ENCODE measurements at places on chromosomes 3 and 15. TPM values are rescaled to one million over a fixed set of nuclear protein-coding genes. Genes with fewer than 3 reads are reported as not detected.
A peak's percentile ranks its signal among the peaks of the same experiment; 100 is the strongest.

Gene ITIH1
- total RNA-seq = not detected

Gene NSMCE3
- 6.8 TPM for total RNA-seq

DNA sequence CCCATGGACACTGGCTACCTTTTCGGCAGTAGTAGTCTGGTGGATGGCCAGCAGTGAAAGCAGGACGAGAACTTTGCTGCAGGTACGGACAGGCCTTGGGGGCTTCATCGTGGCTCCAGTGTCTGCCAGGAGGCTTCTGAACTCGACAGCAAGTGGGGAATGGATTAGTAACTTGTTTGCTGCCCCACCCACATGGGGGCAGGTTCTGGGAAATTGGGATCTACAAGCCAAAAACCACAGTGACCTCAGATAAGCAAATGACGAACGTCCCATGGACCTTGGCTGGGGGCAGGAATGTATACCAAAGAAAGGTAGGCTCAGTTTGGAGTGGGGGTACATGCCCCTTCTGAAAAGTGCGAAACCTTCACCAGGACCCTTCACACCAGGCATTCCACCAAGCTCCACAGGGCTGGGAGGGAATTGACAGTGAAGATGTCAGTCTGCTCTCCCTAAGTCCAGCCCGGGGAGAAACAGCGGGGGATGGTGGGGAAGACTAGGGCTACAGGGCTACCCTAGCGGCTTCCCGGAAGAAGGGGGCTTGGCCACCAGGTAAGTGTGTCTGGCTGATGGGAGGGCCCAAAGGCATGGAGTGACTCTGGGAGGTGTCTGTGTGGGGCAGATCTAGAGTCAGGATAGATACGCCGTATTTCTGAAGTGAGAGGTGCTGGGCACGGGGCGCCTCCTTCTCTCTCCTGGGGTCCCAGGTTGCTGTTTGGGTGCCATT is at the start of gene ITIH4:
TSS of gene ITIH4 (minus strand) at position 138 of the 724 bp plus-strand sequence. CDS start at position 108, 30 bp downstream.
- no peaks in the 10 kb centered on the region for H3K4me1 ChIP-seq
- DNase-seq = no peak

- H3K4me1 ChIP-seq = peaks cover 17% of the 10 kb centered on the region
- H3K4me3 ChIP-seq = peak overlapping the region; percentile 9
- H3K27ac ChIP-seq = no peak overlapping the region
- H3K27me3 ChIP-seq = peaks cover 100% of the 10 kb centered on the region
These were observed 36.8 kb upstream of the POLG start for GRCh38 chr15:89371228-89372044.

DNA sequence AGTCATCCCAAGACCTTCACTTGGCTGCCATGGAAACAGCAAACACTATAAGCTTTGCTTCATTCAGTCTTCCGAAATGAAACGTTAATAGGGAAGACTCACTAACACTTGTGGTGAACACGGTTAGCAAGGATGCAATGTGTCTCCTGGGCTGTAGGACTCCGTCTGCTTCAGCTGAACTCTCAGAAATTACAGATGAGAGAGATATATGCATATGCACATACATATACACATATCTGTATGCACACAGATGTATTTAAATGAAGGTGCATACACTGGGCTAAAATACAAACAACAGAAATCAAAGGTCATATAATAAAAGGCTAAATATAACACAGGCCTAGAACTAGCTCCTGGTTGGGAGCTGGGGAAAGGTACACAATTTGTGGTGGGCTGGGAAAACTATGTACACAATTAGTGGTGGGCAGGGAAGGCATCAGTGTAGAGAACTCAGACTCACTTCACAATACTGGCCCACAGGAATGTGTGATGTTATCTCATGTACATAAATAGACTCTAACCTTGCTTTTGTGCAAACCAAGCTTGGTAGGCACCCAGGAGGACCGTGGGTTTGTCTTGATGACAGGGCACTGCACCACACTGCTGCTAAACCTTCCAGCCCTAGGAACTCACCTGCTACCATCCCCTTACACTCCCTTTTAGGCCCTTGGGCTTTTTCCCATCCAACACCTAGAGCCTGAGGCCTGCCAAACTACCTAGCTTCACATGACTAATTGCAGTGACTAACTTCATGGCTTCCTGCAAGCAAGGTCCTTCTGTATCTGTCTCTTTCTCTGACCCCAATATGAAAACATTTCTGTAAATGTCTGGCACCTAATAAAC is 873.1 kb downstream of the NSUN3 start:
- H3K4me3 ChIP-seq = no peak overlapping the region
- no peak overlapping the region for H3K27ac ChIP-seq

GRCh38 chr3:192331749-192332385 is 395.5 kb downstream of the FGF12 start:
- no peak overlapping the region for H3K4me3 ChIP-seq
- H3K4me1 ChIP-seq = no peaks in the 10 kb centered on the region

GRCh38 chr15:84648539-84648938 is 5.5 kb downstream of the WDR73 start:
- H3K36me3 ChIP-seq = peaks cover 54% of the 10 kb centered on the region
- no peak overlapping the region for H3K27ac ChIP-seq
- no peaks in the 10 kb centered on the region for H3K27me3 ChIP-seq
- DNase-seq = no peak
- no peaks in the 10 kb centered on the region for H3K4me1 ChIP-seq

Gene CD86
- 0.40 TPM for total RNA-seq

DNA sequence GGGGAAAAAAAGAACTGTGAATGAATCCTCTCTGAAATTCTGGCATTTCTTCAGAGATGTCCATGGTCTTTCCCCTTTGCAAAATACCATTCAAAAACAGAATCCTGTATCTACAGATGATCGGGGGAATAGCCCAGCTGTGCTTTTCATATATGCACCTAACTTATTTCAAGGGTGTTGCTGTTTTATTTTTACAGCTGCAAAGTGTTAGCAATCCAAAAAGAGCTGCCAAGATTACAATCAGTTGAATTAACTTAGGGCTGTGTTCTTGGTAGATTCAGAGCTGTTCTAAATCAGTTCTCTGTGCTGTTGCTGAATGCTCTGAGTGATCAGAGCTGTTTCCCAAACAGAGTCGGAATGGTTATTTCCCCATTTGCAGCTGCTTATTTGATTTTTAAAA is 175.7 kb upstream of the SEMA6D start:
- H3K27me3 ChIP-seq = no peaks in the 10 kb centered on the region
- DNase-seq = no peak
- H3K27ac ChIP-seq = no peak overlapping the region
- no peaks in the 10 kb centered on the region for H3K36me3 ChIP-seq

DNA sequence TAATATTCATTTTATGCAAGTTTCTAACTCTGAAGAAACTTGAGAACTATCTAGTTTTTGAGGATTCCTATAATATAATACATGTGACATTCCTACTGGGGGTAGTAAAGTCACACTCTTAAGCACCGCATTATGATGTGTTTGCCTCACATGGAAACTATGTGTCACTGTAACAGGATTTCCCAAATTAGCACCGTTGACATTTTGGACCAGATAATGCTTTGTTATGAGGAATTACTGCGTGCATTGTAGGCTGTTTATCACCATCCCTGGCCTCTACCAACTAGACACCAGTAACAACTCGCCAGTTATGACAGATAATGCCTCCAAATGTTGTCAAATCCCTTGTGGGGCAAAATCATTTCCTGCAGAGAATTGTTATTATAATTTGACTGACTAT is 267.8 kb downstream of the RAP2B start:
- H3K4me3 ChIP-seq = no peak overlapping the region
- no peak overlapping the region for H3K27ac ChIP-seq
- DNase-seq = no peak
- no peaks in the 10 kb centered on the region for H3K36me3 ChIP-seq

Gene MST1R
- total RNA-seq = 4.8 TPM

GRCh38 chr15:70014860-70015490 is 82.7 kb downstream of the TLE3 start:
- peak; percentile 51 for DNase-seq
- H3K4me1 ChIP-seq = peaks cover 16% of the 10 kb centered on the region
- H3K27ac ChIP-seq = no peak overlapping the region
- no peak overlapping the region for H3K4me3 ChIP-seq

DNA sequence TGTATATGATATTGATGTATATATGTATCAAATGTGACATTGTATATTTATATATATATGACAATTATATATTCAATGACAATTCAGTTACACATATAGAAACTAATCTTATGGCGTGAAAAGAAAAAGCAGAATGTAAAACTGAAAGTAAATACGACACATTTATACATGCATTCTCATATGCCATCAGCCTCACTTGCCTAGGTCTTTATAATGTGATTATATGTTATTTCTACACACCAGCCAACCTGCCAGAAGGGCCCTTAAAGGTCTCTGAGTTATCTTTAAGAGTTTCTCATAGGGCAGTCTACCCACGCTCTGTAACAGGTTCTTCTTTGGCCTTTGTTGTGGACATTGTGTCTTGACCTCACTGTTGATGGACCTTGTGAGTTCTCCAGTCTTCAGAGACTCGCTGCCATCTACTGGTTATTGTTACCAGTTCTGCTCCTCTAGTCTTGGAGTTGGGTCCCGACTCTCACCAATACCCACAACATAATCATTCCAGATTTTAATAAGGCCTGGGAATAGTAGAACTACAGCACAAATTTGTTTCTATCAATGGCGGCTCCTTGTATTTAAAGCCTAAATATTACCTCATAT is 371.5 kb upstream of the GOLIM4 start:
- no peak overlapping the region for H3K27ac ChIP-seq
- H3K27me3 ChIP-seq = no peaks in the 10 kb centered on the region
- no peak overlapping the region for H3K4me3 ChIP-seq
- DNase-seq = no peak
- no peaks in the 10 kb centered on the region for H3K36me3 ChIP-seq

Gene REC114
- not detected for total RNA-seq

DNA sequence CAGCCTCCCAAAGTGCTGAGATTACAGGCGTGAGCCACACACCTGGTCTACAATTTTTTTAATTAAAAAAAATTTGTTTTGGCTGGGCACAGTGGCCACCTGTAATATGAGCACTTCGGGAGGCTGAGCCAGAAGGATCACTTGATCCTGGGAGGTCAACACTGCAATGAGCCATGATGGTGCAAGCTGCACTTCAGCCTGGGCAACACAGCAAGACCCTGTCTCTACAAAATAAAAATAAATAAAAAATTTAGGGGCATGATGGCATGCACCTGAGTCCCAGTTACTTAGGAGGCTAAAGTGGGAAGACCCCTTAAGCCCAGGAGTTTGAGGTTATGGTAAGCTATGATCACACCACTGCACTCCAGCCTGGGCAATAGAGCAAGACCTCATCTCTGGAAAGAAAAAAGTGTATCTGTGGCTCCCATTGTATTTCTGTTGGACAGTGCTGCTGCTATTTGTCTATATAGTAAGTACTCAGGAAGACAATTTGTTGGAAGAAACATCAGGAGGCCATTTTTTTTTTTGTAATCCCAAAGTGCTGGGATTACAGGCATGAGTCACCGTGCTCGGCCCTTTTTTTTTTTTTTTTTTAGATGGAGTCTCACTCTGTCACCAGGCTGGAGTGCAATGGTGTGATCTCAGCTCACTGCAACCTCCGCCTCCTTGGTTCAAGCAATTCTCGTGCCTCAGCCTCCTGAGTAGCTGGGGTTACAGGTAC is 27.5 kb upstream of the SH3BP5 start:
- no peak for DNase-seq
- H3K36me3 ChIP-seq = no peaks in the 10 kb centered on the region
- H3K27me3 ChIP-seq = no peaks in the 10 kb centered on the region
- peaks cover 4% of the 10 kb centered on the region for H3K4me1 ChIP-seq
- no peak overlapping the region for H3K27ac ChIP-seq

DNA sequence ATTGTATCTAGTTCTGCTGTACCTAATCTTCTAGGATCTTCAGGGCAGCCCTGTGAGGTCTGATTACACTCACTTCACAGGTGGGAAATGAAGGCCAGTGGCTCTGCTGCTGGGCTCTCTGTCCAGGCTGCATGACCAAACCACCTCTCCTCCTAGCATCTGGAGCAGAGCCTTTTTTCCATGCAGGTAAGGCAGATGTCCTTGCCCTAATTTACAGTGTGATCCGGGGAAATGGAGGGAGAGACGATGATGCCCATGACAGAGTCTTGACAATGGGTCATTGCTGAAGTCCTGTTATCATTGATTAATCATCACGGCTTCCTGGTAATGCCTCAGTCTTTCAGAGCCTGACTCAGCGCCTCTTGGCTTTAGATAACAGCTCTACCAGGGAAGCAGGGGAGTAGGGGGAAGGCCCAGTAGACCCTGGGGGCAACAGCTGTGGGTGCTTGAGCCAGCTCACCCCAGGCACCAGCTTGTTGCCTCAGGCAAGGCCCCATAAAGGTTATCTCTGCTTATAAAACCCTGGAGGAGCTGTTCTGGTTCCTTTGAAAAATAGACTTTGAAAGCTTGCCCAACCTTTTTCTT is 153.4 kb downstream of the GABRG3 start:
- peaks cover 2% of the 10 kb centered on the region for H3K4me1 ChIP-seq
- H3K27me3 ChIP-seq = no peaks in the 10 kb centered on the region
- H3K27ac ChIP-seq = no peak overlapping the region
- no peak overlapping the region for H3K4me3 ChIP-seq
